ENCODE measurements at places on chromosomes 4 and X. TPM values are rescaled to one million over a fixed set of nuclear protein-coding genes. Genes with fewer than 3 reads are reported as not detected.

- no peak for DNase-seq
Observed at GRCh38 chr4:102008711-102009110, 218.2 kb downstream of the BANK1 start.

CT47B1 gene
- not detected for total RNA-seq

XPNPEP2 gene
- 2.0 TPM for total RNA-seq

SLAIN2 gene
- total RNA-seq: 91.4 TPM

DNA sequence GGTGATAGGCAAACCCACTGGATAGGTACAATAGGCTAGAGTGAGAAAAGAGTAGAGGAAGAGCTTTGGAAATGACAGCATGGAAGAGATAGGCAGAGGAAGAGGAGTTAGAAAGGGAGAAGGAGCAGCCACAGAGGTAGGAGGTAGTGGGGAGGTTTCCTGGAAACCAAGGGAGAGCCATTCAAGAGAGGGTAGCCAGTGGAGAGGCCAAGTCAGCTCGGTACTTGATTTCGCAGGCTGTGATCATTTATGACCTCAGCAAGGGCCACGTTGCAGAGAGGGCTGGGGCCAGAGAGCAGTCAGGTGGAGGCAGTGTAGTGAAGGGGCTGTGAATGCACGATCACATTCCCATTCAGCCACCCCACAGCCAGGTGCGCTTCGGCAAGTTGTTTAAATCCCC, 76.0 kb downstream of the TMEM131L start:
- DNase-seq: no peak

ERCC6L gene
- total RNA-seq: 0.23 TPM

FGFBP2 gene
- 0.58 TPM for total RNA-seq

DNA sequence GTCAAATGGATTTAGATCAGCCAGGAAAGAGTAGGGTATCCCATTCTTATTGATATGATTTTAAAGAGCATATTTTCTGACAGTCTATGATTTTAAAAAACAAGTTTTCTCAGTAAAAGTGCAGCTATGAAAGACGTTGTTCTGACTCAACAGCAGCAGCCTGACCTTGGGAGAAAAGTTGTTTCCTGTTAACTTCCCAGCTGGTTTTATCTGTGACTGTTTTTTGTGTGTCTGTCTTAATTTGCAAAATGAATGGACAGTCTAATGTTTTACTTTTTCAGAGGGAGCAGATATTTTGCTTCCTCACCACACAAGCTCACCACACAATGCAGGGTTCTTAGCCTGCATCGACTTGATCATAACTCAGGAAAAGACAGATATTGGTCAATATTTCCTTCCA, 764 bp upstream of the MTHFD2L start:
- no peak for DNase-seq

DNA sequence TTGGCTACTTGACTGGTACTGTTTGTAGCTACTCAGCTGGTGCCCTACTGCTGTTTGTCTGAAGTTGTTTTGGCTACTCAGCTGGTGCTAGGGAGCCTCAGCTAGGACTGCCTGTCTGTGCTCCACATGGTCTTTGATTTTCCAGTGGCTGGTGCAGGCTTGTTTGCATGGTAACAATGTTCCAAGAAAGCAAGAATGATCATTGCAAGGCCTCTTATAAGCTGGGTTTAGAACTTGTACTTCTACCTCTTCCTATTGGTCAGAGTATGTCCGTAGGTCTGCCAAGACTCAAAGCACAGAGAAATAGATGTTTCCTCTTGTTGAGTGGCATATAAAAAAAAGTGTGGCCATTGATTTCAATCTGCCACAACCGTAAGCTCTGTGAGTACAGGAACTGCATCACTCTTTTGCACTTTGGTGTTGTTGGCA, 17.6 kb downstream of the NFKB1 start:
- DNase-seq: no peak

DNA sequence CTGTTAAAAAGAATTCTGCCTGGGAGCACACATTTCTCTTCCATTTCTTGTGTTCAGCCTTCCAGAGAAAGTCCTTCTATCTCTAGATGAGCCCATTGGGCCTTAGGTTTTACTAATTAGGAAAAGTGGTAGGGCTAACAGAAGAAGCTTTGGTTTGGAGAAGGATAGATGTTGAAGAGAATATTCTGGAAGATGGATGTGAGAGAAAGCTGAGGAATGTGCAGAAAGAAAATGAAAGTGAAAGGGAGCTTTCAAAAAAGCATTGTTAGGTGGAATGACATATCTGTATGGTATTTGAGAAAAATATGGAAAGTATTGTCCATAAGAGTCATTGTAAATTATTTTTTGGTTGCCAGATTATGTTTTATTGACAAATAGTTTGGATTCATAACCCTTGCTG, 474.8 kb upstream of the SLIT2 start:
- no peak for DNase-seq

- DNase-seq: peak; percentile 74
Observed at GRCh38 chrX:70479922-70480659, 35.5 kb downstream of the DLG3 start.

GRCh38 chr4:185004562-185005218, 13.6 kb upstream of the HELT start:
- peak; percentile 14 for DNase-seq

CXCL8 gene
- total RNA-seq: 0.92 TPM

DNA sequence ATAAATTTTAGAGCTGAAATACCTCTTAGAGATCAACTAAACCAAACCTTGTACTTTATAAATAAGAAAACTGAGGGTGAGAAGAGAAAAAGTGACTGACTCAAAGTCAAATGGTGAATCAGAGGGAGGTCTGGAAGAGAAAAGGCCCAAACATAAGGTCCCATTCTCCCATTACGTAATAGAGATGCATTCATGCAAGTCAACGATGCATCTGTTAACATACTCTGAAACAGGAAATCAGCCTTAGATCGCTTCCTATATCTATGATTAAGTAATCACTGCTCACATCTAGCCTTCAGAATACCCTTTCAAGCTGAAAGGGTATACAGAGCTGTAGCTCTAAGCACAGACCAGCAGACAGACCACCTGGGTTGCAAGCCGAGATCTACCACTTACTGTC, 6.5 kb downstream of the RNF150 start:
- no peak for DNase-seq

GRCh38 chr4:130812117-130812765, 1716.3 kb downstream of the C4orf33 start:
- DNase-seq: no peak

DNA sequence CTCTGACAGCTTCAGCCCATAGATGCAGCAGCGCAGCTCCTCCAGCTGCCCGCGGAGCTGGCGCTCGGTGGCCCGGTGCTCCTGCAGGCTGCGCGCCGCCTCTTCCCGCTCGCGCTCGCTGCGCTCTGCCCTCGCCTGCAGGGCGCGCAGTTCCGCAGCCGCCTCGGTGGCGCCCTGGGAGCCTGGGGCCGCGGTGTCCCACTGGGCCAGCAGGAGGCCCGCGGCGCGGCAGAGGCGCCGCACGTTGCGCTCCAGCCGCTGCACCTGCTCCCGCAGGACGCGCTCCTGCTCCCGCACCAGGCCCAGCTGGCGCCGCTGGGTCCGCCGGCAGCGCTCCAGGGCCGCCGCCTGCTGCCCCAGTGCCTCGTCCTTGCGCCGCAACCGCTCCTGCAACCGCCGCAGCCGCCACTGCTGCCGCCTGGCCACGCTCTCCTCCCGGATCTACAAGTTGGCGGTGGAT, 10.1 kb downstream of the C4orf50 start:
- no peak for DNase-seq
